ENCODE measurements at places on chromosomes 4 and X.

GRCh38 chr4:141155586-141155985, 22.3 kb upstream of the RNF150 start:
- no peak for DNase-seq

DNA sequence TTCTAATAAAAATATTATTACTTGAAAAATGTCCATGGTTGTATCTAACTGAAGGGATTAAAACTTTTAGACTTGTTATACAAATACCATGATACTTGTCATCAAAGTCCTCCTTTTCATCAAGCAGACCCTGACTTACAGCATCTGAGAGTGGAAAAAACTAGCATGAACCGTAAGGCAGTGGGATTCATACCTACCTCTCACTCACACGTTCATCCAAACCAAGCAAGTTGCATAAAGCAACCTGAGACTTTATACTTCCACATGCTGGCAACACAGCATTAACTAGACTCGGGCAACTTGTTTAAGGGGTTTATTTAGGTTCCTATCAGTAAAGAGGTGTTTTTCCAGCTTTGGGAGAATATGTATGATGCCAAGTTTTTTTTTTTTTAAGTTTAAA, 22.6 kb upstream of the TLR7 start:
- DNase-seq, result no peak

DNA sequence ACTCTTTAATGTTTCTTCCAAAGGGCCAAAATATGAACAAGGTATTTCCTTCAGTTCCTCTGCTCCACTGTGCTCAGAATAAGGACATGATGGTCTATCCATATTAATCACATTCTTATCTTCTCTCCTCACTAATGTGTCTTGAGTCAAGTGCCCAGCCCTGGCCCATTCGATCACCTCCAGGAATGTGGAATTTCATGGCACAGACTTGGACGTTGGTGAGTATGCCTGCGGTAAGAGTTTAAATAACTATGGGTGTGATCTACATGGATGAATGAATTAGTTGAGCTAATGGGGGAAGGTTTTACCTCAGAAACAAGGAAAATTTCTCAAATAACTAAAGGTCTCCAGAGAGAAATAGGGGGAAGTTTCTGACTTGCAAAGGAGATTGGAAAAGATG, 174.0 kb downstream of the NPFFR2 start:
- DNase-seq, result no peak

GRCh38 chr4:3293401-3294391, 875 bp downstream of the RGS12 start:
- no peak for DNase-seq

- no peak for DNase-seq
These were observed 113.9 kb downstream of the GRIA3 start for GRCh38 chrX:123298026-123298425.

- no peak for DNase-seq
These were observed 11.5 kb upstream of the CHST7 start for GRCh38 chrX:46561824-46562657.

GRCh38 chr4:143351149-143351691, 14.5 kb downstream of the GAB1 start:
- no peak for DNase-seq

- DNase-seq, result no peak
These were observed 66.0 kb upstream of the C4orf54 start for GRCh38 chr4:99723612-99724011.

- no peak for DNase-seq
These were observed 43.1 kb downstream of the NAT8L start for GRCh38 chr4:2102045-2102883.

GRCh38 chr4:33628296-33628695, 2616.0 kb downstream of the ARAP2 start:
- no peak for DNase-seq

- DNase-seq, result peak; percentile 51
These were observed 59.9 kb downstream of the GSPT2 start for GRCh38 chrX:51802917-51803688.

- DNase-seq, result no peak
These were observed 32.2 kb upstream of the FAT1 start for GRCh38 chr4:186755550-186756519.

DNA sequence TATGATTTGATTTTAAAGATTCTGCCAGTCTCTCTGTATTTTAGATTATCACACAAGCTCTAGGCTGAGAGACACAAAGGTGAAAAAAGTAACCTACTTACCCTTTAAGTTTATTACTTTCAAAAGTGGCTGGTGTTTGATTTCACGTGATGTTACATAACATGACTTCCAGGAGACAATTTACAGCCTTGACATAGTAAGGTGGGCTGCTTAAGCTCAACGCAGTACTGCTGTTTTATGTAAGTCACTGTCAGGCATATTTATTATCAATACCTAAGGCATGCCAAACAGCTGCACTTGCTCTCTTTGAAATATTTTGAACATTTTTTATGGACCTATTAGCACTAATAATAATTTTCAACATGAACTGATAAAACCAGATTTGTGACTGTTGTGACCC, 451.5 kb upstream of the FAM241A start:
- DNase-seq, result no peak

- DNase-seq, result no peak
These were observed 30.3 kb downstream of the CCKAR start for GRCh38 chr4:26459756-26460530.

DNA sequence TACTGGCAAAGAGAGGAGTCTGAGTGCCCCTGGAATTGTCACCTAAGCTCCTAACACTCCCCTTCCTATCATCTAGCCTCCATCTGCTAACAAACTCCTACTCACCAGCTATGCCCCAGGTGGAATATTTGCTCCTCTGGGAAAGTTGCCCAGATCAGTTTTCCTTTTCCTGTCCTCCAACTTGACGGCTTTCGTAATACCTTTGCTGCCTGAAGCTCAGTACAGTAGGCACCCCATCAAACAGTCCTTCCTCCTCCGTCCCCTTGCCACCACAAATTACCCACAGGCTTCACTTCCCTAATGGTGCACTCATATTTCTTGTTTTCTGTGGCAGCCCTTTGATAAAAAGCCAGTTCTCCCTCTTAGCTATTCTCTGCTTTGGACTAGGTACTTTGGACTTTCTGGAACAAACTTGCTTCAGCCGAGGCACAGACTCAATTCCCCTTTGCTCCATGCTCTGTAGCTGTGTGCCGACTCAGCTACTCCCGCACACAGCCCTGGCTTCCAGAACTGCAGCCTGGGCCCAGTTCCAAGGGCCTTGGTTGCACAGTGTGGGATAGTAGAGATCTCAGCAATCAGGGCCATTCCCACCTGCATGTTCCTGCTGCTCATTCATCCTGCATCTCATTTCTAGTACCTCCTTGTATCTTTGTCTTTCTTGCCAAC, 605.1 kb downstream of the BCOR start:
- DNase-seq, result no peak

DNA sequence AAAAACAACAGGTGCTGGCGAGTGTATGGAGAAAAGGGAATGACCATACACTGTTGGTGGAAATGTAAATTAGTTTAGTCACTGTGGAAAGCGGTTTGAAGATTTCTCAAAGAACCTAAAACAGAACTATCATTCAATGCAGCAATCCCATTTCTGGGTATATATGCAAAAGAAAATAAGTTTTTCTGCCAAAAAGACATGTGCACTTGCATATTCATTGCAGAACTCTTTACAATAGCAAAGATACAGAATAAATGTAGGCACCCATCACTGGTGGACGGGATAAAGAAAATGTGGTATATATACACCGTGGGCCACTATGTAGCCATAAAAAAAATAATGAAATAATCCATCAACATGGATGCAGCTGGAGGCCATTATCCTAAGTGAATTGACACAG, 105.1 kb upstream of the FSTL5 start:
- DNase-seq, result no peak

DNA sequence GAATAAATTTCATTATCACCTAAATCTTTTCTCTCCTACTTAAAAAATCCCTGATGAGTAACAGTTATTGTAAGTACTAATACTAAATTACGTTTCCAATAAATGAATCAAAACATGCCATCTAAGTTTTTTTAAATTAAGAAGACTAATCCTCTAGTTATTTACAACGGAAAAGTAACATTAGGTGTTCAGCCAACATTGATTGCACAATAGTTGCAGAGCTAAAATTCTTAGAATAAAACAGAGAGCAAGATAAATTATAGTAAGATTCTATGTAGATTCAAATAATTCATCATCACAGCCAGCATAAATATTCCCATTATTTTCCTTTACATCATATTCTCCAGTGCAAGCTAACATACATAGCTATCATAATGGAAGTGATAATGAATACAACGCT, 139.2 kb downstream of the HDX start:
- no peak for DNase-seq

GRCh38 chr4:88144866-88145300, 13.6 kb downstream of the ABCG2 start:
- no peak for DNase-seq

GRCh38 chr4:100367451-100367850, 150.4 kb downstream of the EMCN start:
- DNase-seq, result no peak

GRCh38 chr4:158129694-158130093, 43.1 kb downstream of the GASK1B start:
- no peak for DNase-seq

DNA sequence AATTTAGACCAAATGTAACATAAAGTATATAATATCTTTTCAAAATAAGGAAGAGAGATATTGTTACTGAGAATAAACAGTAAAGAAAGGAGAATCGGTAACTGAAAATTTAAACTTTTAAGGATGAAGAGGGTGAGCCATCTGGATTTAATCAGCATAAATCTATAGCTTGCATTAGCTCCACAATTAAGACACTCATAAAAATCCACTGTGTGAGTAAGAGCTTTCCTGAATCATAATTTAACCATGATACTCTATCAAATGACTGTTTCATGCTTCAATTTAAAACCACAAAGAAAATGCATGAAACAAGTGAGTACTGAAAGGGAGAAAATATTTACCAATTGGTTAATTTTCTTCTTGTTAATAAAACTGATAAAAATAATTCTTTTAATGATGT, 951.5 kb upstream of the SLIT2 start:
- DNase-seq, result no peak

DNA sequence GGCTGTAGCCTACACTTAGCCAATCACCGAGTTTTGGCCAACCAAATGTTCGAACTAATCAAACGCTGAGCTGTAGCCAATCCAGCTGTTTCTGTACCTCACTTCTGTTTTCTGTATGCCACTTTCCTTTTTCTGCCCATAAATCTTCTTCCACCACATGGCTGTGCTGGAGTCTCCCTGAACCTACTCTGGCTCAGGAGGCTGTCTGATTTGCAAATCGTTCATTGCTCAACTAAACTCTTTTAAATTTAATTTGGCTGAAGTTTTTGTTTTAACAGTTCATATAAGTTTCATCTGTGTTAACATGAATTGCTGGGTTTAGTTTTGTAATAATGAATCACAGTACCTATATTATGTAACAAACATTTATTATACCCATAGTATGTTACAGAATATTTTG, 160.7 kb upstream of the PCDH7 start:
- no peak for DNase-seq

GRCh38 chr4:4379540-4380087, 7.3 kb upstream of the NSG1 start:
- DNase-seq, result no peak

- no peak for DNase-seq
These were observed 95.9 kb downstream of the WDFY3 start for GRCh38 chr4:84870398-84871163.

DNA sequence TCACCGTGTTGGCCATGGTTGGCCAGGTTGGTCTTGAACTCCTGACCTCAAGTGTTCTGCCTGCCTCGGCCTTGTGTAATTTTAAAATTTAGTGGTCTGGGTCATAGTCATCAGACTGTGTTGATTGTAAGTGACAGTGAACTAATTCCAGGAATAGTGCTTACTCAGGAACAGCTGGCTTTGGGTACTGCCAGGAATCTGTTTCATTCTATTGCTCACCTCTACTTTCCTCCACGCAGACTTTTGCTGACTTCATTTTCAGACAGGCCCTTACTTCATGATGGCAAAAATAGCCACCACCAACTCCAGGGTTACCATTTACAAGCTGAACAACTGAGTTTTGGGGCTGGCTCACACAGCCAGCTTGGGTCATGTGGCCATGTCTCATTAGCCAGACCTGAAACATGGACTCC, 54.6 kb downstream of the FNIP2 start:
- DNase-seq, result no peak

- DNase-seq, result no peak
These were observed 41.9 kb downstream of the CNGA1 start for GRCh38 chr4:47974566-47974965.

DNA sequence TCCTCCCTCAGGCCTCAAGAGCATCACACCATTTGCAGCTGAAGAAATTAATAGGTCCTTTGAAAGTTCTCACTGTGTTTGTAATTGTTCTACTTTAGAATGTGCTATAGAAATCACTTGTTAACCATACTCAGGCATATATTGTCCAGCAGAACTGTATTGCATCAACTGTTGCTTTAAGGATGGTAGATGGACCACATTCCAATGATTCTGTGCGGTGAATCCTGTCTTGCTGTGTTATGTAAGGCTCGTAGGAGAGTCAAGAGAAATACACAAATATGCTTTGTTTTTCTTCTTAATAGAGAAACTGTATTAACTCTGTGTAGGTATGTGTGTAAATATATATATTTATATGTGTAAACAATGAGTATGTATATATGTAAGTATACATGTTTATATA, 6.3 kb upstream of the ADGRA3 start:
- no peak for DNase-seq

DNA sequence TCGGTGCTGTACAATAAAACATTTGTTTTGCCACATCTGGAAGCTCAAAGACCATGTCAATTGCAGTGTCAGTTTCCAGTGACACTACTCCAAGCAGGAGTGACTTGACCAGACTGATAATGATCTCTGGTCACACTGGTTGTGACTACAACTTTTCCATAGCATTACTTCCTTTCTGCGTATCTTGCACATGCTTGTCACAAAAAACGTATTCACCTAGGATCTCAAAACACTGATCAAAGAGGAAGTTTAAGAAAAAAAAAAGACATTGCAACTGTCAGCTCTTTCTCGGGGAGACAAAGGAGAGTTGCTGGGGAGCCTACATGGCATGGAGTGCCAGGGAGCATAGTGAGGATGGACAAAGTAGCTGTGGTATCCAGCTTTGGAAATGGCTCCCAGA, 60.6 kb downstream of the OPHN1 start:
- DNase-seq, result no peak

DNA sequence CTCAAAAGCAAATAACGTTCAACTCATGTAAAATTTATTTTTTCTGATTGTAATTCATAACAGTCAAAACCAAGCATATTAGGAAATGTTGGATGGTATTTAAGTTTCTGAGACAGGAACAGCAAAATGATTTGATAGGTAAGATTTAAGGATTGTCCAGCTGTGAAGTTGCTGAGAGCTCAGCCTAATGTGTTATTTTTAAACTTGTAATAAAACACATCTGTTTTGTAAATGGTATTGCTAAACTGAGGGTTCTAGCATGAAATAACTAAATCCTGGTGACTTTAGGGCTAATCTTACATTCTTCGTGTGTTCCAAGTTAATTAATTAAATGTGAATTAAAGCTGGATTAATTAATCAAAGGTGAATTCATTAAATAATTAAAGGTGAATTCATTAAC, 13.3 kb downstream of the TLR10 start:
- no peak for DNase-seq
